NCI-H2081 (cell line): ENCODE measurements at places on chromosomes 11 and 22.
A peak's percentile ranks its signal among the peaks of the same experiment; 100 is the strongest.

DNA sequence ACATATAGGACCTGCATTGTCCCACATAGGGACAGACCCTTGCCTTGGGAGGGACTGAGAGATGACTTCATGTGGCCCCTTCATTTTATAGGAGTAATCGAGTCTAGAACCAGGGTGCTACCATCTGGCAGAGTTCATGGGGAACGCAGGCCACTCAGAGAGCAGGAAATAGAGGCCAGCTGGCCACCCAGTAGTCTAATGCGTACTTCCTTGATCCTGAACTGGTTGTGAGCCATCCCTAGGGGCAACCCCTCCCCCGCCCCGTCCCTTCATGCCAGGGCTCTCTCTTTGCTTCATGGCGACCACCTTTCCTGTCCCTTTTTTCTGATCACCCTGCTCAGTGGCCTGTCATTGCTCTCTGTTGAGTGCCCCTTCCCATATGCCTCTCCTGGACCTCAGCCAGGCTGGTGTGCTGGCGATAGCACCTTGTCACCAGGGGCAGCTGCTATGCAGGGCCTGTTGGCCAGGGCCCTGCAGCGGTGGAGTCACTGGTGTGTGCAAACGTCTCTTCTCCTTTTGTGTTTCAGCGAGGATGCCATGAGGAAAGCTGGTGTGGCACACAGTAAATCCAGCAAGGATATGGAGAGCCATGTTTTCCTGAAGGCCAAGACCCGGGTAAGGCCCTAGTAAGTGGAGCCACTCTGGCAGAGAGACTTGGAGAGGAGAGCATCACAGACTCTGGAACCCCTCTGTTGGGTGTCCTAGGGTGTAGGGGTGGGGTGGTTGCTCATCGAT, 29.3 kb downstream of the MED15 start:
- DNase-seq = peak; percentile 4

DNA sequence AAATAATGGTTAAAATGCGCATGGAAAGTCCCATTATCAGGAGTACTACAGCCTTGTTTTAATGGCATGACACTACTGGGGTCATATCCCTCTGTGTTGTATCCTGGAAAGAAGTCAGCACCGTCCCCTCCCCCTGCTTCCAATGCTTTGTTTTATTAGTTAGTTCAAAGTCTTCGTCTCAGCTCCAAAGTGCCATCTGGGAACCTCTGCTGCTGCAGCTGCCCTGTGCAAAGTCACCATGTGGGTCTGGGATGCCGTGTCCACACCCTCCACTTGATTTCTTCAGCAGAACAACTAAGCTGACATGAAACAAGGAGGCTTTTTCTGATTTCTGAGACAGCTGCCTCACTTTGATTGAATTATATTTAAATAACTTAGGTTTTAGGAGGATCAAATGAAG, 29.5 kb upstream of the NCAM1 start:
- no peak for DNase-seq

DNA sequence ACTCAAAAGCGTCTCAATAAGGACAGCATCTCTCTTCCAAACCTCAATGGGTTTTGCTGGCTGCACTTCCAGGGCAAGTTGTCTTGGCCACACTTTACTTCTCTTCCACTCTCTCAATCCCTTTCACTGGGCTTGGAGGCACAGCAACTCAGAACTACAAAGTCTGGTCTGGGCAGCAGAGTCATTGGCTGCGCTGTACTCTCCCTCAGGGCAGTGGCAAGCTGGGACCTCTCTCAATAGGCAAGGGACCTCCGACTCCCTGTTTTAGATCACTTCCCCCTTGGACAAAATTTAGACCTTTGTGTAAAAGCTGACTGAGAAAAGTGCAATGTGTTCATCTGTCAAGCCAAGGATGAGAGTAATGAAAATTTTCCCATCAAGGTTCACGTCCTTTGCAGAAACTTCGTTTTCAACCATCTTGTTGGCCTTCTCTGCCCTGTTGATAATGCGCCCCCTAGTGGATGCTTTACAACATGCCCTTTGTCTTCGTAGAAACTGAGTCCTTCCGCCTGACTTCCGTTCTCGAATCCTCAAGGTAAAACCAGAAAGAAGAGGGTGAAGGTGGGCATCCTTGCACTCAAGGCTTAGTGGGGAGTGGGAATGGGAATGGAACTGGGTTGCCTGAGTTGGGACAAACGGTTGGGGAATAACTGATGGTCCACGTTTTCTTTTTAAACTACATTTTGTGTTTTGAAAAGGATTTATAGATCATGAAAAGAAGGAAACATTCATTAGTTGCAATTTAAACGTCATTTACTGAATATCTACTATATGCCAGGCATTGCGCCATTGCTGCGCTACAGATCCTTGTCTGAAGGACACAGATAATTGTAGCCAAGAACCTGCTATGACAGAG, 99.1 kb downstream of the CD44 start:
- DNase-seq = peak; percentile 75

DNA sequence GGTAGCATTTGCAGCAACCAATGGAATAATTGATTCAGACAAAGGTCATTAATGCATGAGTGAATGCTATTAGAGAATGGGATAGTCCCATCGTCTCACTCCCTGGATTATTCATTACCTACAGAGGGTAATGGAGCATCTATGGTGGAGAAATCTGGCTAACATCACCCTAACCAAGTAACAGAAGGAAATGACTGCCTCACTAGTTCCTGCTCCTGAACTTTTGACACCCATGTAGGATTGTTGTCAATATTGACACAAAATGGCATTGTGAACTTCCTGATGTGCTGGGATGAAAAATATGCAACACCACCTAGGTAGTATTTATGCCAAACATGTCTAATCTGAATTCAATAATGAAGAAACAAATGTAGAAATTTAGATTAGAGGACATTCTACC, 44.0 kb upstream of the KIRREL3 start:
- no peak for DNase-seq

- DNase-seq = no peak
Observed at GRCh38 chr22:24550028-24550901, 4.7 kb downstream of the GUCD1 start.

DNA sequence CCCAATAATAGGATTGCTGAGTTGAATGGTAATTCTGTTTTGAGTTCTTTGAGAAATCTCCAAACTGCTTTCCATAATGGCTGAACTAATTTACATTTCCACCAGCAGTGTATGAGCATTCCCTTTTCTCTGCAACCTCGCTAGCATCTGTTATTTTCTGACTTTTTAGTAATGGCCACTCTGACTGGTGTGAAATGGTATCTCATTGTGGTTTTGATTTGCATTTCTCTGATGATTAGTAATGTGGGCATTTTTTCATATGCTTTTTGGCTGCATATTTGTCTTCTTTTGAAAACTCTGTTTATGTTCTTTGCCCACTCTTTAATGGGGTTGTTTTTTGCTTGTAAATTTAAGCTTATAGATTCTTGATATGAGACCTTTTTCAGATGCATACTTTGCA, 97.4 kb downstream of the FDX1 start:
- no peak for DNase-seq

- no peak for DNase-seq
Observed at GRCh38 chr11:45942381-45942780, 19.9 kb downstream of the LARGE2 start.

DNA sequence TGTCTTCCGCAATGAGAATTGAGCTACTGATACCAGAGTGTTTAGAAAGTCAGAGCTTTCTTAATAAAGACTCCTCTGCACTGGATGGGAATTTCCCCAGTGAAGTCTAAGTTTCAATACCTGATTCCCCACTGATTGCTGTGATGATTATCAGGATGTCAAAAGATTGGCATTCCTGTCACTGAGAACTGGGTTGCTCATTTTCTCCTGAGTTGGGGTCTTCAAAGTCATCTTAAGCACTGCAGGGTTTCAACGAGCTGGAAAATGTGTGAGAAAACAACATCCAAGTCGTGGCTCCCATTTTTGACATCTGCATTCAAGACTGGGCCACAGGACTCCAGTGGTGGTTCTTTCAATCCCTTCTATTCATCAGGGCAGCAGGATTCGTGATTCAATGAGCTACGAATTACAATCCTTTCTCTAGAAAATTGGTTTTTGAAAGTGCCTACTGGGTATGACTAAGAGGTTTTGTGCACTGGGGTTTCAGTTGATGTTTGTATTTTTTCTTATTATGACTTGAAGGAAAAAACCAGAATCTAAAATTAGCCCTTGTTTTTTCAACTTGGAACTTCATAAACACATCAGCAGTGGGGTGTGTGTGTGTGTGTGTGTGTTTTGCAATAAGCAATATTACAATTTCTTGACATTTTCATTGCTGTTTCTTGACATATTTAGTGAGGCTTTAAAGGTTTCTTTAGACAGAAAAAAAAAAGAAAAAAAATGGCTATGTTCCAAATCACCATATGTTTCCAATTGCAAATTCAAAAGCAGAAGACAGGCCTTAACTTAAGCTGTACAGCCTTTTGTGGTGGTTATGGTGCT, 233.0 kb downstream of the FAM76B start:
- DNase-seq = peak; percentile 25

DNA sequence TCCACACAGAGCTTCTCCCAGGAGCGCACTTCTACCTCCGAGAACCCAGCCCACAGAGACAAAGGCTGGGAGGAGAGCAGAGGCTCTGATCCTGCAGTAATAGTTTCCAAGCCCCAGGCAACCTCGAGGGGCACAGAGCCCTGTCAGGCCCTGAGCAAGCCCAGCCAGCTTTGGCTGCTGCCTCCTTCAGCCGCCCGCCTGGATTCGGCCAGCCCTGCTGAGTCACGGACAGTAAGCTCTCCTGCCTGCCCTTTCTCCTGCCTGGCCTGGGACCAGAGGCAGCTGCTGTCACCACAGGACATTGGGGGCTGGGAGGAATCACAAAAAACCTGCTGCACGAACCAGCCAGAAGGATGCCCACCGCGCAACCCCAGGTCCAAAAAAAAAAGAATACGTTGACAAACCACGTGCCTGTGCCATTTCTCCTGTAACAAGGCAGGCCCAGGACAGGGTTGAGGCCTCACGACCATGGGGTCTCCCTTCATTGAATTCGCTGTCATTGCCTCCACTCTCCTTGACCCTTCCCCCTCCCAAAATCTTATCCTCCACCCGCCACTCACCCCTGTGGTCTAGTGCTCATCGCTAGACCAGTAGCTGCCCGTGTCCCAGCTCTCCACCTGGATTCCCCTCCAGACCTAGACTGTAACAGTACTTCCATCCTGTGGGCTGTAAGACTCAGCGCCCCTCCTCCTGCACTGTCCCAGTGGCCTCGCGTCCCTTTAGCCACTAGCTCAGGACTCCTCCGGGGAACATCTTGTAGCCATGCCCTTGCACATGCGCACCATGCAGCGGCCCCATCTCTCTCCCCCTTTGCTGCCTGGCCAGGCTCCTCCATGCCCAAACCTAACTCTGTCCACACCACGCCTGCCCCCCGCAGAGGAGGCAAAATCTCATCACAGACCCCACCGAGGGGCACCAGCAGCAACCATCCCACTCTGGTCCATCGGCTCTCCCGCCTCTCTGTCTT, 7.4 kb upstream of the SLC22A12 start:
- no peak for DNase-seq

GRCh38 chr22:37259540-37260029, 15.5 kb upstream of the RAC2 start:
- no peak for DNase-seq

GRCh38 chr11:116078101-116078591, 573.9 kb upstream of the CADM1 start:
- DNase-seq = peak; percentile 31

DNA sequence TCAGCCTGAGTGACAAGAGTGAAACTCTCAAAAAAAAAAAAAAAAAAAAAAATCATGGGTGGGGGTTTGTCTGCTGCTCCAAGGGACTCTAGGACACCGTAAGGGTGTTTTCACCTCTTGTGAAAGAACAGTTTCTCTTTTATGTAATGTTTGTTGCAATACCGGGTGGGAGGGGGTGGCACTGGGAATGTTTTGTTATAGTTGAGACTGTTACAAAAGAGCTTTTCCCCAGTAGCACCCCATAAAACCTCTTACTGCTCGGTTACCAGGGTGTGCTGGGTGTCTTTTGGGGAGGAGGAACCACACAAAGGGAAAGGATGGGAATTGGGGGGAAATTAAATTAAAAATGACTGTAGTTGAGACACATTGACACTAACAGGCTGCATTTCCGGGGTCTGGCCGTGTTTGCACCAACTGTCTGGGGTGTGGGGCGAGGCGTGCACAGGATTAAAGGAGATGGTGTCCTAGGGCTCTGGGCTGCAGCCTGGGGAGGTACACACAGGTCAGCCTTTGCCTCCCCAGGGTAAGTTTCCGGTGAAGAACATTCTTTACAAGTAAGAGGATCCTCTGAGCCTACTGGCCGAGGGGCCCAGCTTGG, 1.6 kb downstream of the NFAM1 start:
- DNase-seq = no peak

- no peak for DNase-seq
Observed at GRCh38 chr22:46774253-46774979, 12.0 kb downstream of the TBC1D22A start.

GRCh38 chr11:506238-506994, 626 bp downstream of the RNH1 start:
- peak; percentile 97 for DNase-seq
